ENCODE measurements at places on chromosomes 6 and 20.

DNA sequence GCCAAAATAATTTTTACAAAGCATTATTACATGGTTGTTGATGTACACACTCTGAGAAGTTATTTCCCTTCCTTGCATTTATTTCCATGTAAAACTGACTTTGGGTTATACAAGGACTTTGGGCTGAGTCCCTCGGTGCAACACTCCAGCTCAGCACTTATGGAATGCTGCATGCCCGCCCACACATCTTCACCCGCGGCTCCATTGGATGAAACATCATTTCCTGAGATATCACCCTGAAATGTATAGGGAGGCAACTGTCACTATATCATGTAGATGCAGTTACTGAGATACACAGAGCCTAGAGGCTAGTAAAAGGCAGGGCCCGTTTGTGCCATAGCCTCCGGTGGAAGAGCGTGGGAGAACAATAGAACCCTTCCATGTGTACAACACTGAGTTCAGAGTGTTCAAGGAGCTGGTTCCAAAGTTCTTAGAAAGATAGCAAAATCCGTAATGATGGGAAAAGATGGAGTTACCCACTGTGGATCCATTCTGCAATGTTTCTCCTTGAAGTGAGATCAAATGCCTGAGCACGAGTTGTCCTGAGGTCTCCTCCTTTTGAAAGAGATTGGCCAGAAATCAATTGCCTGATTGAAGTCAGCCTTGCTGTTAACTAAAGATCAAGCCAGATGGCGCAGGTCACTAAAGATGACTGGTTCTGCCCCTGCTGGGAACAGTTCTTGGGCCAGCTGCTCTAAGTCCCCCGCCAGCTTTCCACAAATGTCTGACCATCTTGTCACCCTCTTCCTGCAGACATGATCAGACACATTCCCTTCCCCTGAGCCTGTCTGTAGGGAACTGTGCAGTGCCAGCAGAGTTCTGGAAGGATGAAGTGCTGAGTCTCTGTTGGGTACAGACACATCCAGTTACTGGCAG lies 100.9 kb upstream of the IYD start:
- no peak for DNase-seq

GRCh38 chr6:14286144-14286543 lies 168.6 kb downstream of the CD83 start:
- no peak for DNase-seq

- DNase-seq = peak; percentile 51
These were observed 20.2 kb downstream of the MCUR1 start for GRCh38 chr6:13794184-13794583.

DNA sequence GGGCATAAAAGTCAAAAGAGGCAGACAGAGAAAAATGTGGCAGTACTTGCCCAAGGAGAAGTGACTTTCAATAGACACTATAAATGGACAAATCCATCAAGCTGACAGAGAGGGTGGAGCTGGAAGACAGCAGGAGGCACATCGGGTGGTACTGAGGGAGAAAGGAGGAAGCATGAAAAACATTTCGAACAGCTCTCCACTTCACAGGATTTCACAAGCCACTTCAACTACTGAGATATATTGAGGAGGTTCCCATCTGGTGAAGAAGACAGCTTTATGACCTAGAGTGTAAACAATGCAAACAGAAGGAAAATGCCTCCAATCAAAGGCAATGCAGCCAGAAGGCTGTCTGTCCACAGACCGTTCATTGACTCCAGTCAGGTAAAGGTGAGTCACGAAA lies 259.4 kb upstream of the ECI2 start:
- peak; percentile 86 for DNase-seq

DNA sequence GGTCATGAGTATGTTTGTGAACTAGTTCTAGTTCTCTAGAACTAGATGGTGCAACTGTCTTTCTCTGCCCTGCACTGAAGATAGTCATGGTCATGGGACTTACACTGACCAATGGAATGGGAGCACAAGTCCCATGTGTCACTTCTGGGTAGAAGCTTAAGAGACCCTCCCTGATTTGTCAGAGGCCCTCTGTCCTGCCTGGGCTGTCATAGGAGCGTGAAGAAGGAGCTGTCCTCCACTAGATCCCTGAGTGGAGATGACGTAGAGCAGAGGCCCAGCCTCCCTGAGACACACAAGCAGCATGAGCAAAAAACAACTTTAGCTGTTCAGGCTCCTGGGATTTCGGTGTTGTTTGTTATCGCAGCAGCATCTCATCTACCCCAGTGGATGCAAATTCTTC lies 514.5 kb downstream of the PREX1 start:
- DNase-seq = no peak

DNA sequence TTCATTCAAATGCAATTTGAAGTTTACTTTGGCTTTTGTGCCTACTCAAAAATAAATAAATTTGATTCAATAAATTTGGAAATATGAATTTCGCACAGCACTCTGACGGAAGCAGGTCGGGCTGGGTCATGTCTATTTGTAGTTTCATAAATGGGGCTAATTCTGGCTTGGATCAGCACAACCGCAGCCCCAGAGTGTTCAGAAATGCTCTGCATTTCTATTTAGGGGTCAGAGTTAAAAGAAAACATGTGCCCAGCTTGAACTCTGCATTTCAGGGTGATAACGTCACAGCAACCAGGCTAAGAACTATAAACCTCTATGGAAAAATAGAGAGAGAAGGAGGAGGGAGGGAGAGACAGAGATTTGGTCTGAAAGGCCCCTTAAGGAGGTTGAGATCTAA lies 480.9 kb upstream of the NOX3 start:
- no peak for DNase-seq

DNA sequence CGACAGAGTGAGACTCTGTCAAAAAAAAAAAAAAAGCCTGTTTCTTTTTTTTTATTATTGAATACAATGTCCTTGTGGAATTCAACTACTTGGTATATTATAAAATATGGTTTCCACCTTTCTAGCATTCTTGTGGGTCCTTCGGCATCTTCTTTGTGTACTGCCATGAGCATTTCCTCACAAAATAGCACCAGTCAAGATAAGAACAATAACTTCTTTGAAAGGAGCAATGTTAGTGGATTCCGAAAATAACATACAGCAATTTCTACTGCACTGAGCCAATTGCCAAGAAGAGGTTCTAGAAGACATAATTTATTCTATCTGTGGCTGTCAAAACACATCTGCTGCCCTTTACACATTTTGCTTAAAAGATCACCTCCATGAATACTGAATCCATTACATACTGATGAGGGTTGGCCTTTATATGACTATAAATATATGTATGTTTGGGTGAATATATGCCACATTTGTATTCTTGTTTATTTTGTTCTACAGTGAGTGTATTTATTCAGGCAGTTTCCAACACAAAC lies 19.1 kb upstream of the SPTLC3 start:
- no peak for DNase-seq

DNA sequence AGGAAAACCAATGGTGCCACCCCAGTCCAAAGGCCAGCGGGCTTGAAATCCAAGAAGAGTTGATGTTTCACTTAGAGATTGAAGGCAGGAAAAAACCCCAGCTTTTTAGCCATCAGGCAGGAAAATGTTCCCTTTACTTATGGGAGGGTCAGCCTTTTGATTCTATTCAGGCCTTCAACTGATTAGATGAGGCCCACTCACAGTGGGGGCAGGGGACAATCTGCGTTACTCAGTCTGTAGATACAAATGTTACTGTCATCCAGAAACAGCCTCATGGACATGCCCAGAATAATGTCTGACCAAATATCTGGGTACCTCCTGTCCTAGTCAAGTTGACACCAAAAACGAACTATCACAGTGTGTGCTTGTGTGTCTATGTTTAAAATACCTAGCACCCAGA lies 121.2 kb upstream of the KCNQ5 start:
- no peak for DNase-seq

DNA sequence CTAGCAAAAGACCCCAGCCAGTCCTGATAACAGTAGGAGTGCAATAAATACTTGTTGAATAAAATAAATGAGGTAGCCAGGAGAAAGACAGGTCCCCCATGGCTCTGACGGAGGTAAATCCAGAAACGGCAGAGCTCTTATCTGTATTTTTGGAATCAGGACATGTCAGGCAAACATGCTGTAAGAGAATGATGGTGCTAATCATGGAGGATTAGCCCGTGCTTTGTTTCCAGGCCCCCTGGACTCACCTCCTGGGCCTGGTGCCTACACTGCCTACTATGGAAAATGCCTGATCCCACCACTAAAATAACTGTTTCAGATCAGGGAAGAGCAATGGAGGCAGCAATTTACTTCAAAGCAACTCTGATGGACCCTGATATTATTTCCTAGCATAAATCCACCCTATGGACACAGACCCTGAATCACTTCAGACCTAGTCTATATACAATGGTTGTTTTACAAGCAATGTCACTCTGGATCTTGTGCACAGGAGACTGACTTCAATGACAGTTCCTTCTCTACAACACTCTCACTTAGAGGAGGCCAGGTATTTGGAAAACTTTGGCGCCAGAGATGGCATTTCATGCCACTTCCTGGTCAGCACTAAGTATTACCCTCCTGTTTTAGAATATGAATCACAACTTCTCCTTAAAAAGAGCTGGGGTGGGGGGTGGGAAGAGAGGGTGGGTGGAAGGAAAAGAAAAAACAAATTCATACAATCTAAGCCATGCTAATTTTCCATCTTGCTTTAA lies 6.4 kb downstream of the MRPL14 start:
- DNase-seq = no peak

- DNase-seq = no peak
These were observed 67.2 kb upstream of the KIF25 start for GRCh38 chr6:167930295-167930694.

- peak; percentile 39 for DNase-seq
These were observed 22.5 kb upstream of the SGK1 start for GRCh38 chr6:134340179-134340975.

GRCh38 chr20:54002056-54002575 lies 68.3 kb downstream of the BCAS1 start:
- DNase-seq = no peak

- no peak for DNase-seq
These were observed 46.9 kb downstream of the PDE10A start for GRCh38 chr6:165616116-165616515.

GRCh38 chr6:29743568-29743967 lies 20.3 kb downstream of the HLA-F start:
- no peak for DNase-seq

- DNase-seq = peak; percentile 85
These were observed 201.6 kb downstream of the FOXA2 start for GRCh38 chr20:22382742-22383141.

DNA sequence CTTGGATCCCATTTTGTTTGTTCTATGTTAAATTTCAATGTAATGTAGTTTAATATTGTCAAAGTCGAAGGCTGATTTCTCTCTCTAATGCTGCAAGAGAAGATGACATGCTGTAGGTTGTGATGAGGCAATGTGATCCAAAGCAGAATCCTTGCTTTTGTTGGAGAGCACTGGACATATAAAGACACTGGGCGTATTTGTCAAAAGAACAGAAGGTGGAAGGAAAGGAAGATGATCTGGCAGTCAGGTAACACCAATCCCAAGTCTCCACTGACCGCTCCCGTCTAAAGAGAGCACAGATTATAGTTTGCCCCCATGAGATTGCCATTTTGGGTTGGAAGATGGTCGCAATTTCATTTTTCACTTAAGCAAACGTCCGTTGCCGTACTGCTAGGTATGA lies 935 bp upstream of the RFX6 start:
- no peak for DNase-seq

- DNase-seq = no peak
These were observed 312.7 kb downstream of the PRL start for GRCh38 chr6:21984135-21984534.

GRCh38 chr6:29909985-29910384 lies 32.3 kb upstream of the HLA-A start:
- DNase-seq = peak; percentile 12

- no peak for DNase-seq
These were observed 32.7 kb upstream of the NKX2-4 start for GRCh38 chr20:21430020-21430419.

DNA sequence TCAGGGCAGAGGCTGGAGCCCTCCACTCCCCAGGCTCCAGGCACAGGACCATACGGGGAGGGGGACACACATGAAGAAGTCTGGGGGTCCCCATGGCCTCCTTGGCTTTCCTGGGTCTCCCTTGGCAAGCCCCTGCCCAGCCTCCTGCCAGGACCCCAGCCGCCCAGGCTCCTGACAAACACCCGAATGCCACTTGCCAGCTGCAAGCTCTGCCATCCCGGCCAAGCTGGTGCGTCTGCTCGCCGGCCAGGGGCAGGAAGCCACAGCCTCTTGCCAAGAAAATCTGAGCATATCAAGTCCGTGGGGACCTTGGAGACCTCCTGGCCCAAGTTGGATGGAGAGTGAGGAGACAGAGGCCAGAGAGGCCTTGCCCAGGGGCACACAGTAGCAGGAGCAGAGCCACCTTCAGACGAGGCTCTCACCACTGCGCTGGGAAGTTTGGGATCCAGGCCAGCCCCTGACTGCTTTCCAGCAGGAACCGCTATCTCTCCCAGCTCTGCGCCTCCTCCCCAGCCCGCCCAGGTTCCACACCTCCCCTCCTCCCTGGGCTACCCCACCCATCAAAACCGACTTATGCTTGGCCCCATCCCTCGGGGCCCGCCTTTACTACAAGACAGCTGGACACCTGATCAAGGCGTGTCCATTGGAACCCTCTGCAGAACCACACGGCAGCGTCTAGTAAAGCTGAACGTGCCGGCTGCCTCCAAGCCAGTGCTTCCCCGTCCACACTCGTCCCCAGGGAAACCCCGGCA lies 80.2 kb downstream of the GRM4 start:
- no peak for DNase-seq

GRCh38 chr6:84953111-84953755 lies 188.8 kb upstream of the TBX18 start:
- no peak for DNase-seq

GRCh38 chr6:25309886-25310285 lies 30.7 kb downstream of the CARMIL1 start:
- DNase-seq = no peak

- DNase-seq = no peak
These were observed 492.0 kb upstream of the MARCKS start for GRCh38 chr6:113365191-113365590.

GRCh38 chr6:129621252-129621651 lies 88.7 kb downstream of the ARHGAP18 start:
- DNase-seq = peak; percentile 10

- no peak for DNase-seq
These were observed 117.2 kb downstream of the FOXO3 start for GRCh38 chr6:108677894-108678293.

DNA sequence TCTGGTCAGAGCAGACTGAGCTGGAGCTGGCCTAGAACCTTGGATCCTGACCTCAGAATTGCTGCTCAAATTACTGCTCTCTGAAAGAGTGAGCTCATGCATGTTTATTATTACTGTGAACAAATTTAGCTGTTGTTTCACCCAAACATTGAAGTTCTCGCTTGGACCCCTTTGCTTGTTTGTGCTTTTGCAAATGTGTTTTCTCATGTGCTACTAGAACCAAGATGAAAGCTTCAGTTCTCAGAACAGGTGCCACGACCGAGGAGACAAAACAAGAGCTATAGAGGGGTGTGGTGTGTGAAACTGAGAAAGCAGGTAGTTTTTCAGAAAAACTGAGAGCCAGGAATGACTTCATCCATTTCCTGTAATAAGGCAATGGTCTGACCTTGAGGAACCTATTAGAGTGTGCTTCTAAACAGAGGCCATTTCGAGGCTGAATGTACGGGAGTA lies 50.0 kb upstream of the ESR1 start:
- DNase-seq = no peak

- DNase-seq = no peak
These were observed 163.2 kb downstream of the BMP7 start for GRCh38 chr20:57103146-57103800.

- DNase-seq = no peak
These were observed 10.8 kb downstream of the SLC52A3 start for GRCh38 chr20:757506-757905.

- no peak for DNase-seq
These were observed 179.7 kb downstream of the KHDC1L start for GRCh38 chr6:73045609-73046008.

- no peak for DNase-seq
These were observed 162.7 kb downstream of the NFATC2 start for GRCh38 chr20:51379601-51380341.

GRCh38 chr6:20810727-20811108 lies 276.5 kb downstream of the CDKAL1 start:
- no peak for DNase-seq

Data from MV-4-11 (cell line).